HT1080 (cell line): ENCODE measurements at places on chromosomes 4 and X.

DNA sequence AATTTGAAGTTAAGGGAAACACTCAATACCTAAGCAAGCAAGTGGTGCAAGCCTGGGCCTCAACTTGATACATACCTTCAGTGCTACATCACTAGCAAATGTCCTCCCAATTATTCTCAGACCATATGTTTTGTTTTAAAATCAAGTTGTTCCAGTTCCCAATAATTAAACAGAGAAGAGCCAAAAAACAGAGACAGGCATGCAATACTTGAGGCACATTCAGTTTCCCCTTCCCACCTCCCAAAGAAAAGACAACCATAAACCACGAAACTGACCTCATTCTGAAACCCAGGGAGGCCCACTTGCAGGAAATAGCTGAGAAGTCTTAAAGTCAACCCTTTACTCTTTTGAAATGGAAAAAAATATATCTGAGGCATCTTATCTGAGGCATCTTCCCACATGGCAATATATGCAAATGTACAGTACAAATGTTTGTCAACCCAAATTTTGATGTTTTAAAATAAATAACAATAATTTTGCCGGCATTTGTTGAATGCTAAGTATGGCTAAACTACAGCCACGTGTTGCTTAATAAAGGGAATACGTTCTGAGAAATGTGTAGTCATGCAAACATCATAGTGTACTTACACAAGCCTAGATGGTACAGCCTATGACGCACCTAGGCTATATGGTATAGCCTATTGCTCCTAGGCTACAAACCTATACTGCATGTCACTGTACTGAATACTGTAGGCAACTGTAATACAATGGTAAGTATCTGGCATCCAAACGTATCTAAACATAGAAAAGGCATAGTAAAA, 147.5 kb downstream of the TSPAN5 start:
- DNase-seq, result peak; percentile 60

GRCh38 chr4:128574706-128575105, 234.8 kb upstream of the JADE1 start:
- DNase-seq, result peak; percentile 48

DNA sequence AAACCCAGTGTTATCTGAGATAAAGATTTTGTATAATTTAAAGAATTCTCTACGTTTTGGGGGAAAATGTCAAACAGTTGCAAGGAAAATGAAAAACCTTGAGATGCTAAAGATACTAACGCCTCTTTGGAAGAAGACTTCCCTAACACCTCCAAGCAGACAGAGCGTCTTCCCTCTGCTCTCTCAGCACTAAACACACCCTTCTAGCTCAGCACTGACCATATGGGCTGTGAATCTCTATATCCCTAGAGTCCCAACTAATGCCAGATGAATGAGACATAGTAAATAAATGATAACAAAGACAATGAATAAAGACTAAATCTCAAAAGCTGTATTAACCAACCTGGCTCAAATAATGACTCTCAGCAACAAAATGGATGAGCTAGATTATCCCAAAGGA, 13.3 kb downstream of the FUNDC1 start:
- no peak for DNase-seq

- DNase-seq, result no peak
These were observed 134.7 kb upstream of the BANK1 start for GRCh38 chr4:101655857-101656256.

GRCh38 chr4:109985993-109986974, 73.6 kb downstream of the EGF start:
- DNase-seq, result no peak

DNA sequence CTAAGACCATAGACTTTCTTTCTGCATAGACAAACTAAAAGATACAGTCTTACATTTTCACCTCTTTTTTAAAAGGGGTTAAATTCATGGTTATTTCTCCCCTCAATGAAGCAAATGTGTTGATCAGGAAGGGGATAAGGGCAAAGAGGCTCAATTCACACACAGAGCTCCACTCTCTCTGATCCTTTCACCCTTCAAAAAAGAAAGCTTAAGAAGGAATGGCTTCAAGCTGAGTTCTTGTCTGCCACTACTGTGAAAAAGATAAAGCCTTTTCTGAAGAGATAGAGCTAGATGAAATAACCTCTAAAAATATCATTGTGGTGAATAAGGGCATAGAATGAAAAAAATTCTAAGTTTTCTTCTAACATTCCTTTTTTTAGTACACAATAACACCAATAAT, 28.3 kb downstream of the SEPSECS start:
- no peak for DNase-seq

DNA sequence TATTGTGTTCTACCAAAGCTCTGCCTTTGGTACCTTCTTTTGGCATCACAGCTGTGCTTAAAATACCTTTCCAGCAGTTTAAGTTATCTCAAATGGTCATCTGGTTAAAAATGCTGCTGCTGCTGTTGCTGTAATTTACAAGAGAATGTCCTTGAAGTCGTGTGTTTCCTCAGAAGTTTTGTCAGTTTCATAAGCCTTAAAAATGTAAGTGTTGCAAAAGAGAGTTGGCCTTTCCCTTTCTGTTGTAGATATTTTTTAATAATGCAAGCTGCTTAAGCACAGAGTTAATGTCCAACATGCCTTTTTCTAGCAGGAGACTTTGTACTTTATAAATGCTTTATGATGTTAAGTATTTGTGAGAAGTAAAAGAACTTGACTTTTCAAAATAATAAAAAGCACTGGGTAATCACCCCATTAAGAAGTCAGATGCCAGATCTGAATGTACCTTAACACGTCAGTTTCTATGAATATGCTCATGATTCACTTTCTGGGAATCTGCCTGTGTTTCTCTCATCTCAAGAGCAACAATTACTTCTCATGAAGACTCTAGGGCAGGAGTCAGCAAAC, 35.3 kb upstream of the TENM3 start:
- DNase-seq, result peak; percentile 87

DNA sequence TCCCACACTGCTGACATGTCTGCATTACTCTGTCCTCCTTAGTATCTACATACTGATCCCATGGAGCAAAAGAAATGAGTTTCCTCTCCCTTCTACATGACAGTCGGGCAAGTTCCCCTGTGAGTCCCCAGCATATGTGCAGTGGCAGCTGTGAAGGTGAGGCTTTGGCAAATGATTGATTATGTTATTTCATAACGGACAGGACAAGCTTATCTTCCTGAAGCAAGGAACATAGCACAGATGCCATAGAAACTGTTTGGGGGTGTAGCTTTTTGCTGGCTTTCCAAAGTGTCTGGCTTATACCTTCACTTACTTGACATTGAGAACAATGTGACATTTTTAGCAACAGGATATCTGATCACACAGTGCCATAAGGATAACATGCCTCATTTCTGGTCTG, 136.8 kb upstream of the PDLIM3 start:
- no peak for DNase-seq

- no peak for DNase-seq
These were observed 67.4 kb upstream of the PCDH19 start for GRCh38 chrX:100477467-100477866.

GRCh38 chr4:978957-979701, 5.8 kb upstream of the DGKQ start:
- no peak for DNase-seq

DNA sequence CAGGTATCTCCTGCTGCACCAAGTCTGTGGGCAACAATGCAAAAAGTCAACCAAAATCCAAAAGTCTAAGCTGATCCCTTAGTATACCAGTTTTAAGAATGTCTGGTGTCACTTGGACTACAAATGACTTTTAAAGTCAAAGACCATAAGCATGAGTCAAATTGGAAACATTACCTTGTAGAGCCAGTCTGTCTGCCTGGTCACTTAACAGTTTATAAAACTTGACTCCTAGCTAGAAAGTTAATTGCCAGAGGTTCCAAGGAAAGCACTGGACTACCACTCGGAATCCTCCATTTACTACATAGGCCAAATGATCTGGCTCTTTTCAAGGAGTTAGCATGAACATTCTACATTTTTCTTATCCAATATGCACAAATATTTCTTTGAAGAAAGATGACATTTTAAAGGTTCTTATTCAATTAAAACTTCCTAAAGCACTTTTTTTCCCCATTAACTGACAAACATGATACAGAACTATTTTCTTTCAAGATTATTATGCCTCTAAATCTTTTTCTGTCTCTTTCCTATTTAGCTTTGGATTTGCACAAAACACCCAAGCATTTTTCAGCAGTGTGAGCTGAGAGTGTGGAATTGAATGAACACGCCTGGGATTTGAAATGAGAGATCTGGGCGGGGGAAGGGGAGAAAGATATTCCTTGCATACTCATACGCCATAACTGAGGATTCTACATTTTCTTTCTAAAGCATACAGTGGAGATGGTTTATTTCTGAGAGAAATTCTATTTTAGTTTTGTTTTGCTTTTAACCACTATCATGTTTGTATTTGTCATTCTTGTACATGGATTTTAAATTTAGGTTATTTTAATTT, 188.4 kb downstream of the SHROOM3 start:
- DNase-seq, result no peak

- DNase-seq, result no peak
These were observed 2.0 kb downstream of the BMPR1B start for GRCh38 chr4:94759767-94760211.

- DNase-seq, result no peak
These were observed 114.0 kb upstream of the LNX1 start for GRCh38 chr4:53705151-53705764.

DNA sequence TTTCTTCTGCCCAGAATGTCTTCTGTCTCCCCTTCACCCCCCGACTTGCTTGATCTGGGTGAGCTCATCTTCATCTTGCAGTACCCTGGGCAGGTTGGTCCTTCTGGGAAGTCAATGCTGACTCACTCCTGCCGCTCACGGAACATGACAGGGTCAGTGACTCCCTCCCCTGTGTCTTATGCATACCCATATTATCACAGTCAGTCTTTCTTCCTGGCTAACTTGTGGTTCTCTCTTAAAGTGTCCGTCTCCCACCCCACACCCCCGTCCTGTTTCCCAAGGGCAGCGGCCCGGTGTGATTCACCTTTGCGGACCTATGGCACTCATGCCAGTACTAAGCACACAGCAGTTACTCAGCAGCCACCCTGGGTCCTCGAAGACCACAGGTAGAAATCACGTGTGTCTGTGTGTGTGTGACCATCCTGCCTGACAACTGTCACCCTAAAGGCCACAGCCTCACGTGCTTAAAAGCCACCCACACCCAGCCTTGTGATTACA, 17.7 kb downstream of the IQSEC2 start:
- peak; percentile 89 for DNase-seq

GRCh38 chr4:18816228-18816895, 794.8 kb upstream of the LCORL start:
- peak; percentile 66 for DNase-seq

DNA sequence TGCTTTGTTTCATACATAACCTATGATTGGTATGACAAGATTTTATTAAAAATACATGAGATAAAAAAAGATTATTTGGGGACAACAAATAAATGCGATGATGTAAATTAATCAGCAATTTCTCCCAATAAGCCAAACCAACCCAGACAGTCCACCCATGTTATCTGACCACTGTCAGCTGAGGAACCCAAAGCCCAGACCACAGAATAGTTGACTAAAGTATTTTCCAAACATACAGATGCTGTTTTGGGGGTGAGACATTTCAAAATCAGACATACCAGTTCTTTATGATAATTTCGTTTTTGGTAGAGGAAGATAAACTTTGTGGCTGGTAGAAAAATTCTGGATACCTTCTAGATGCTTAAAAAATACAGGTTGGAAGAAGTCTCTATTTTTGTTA, 650.8 kb upstream of the FAM241A start:
- DNase-seq, result no peak

- no peak for DNase-seq
These were observed 17.9 kb downstream of the PPA2 start for GRCh38 chr4:105455998-105456397.

GRCh38 chr4:170008801-170009200, 17.4 kb downstream of the MFAP3L start:
- no peak for DNase-seq

DNA sequence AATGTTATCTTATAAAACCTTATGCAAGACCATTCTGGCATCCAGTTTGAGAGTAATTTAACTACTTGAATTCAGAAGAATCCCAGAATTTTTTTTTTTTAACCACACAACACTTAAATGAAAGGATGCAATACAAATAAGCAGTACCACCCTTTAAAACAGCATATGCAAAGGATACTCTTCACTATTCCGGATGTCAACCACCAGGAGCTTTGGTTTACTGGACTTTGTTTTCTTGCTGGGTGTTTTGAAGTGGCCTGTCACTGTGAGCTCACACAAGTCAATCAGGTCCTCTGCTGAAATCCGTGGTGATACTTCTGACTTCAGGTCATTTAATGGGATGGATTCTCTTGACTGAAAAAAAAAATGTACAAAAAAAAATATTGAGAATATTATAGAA, 200.0 kb downstream of the TBCK start:
- no peak for DNase-seq

GRCh38 chrX:111264385-111264784, 5.9 kb downstream of the CAPN6 start:
- no peak for DNase-seq

DNA sequence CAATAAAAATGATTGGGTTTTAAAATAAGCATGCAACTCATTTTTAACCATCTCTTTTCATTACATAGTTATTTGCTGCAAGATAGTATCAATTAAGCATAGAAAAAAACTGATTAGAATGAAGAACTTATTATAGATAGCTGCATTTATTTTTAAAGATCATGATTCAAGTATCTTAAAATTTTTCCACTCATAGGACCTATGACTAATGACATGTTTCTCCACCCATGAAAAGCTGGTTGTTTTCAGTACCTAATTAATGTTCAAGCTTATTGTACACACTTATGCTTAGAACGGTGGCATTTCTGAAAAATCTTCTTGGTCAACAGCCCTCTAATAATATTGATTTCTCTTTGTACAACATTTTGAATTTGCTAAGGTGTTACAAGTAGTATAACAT, 193.5 kb upstream of the PITX2 start:
- DNase-seq, result no peak

DNA sequence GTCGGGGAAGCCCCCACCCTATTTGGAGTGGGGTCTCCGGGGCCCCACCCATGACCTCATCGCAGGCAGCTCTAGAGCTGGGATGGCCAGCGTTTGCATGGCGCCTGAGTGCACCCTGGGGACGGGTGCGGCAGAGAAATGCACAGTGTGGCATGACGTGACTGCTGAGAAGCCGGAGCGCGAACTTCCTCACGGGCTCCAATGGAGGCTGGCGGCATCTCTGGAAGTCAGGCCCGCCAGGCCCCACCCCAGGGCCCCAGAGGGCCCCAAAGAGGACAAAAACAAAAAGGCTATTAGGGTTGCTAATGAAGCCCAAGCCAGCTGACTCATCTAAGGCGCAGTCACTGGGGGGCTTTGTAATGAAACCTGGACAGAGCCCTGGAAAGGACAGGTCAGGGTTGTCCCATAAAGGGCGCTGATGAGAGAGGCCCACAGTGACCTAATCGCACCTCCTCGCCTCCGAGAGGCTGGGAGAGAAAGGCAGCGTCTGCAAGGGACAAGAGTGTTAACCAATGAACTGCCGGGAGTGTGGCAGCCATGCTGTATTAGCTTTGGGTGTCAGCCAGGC, 86.0 kb upstream of the C1QTNF7 start:
- DNase-seq, result no peak

- no peak for DNase-seq
These were observed 32.4 kb upstream of the CT47C1 start for GRCh38 chrX:119040432-119040831.
